Tibial artery (tissue), 4 donors: ENCODE measurements at places on chromosomes 2 and 18.

DNA sequence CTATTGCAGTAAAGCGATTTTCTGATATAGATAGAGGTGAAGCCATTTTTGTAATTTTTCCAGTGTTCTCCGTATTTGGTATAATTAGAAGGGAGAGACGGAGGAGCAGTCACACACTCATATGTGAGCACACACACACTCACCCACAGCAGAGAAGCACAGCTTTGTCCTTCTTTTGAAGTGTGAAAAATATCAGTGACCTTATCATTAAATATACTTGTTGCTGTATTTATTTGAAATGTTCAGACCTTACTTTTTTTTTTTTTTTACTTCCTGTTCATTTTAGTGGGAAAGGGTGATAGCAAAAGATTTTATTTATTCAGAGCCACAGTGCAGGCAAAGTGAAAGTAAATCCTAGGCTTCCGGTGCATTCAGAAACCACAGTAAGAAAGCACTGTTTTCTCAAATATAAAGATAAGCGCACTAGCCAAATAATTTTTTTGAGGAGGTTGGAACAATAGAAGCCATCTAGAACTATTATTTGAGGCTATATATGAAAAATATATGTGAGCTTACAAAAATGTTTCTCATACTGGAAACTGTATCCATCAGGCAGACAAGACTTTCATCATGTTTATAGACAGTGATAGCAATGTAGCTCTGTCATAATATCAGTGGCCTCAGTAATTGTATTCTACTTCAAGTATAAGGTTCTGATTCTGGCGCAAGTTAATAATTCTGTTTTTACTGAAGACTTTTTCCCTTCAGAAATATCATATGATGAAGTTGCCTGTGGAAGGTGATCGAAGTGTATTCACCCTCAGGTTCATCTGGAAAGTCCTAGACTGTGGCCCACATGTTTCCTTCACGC lies 37.2 kb downstream of the TSHZ1 start:
- DNase-seq, result no peak

GRCh38 chr2:237179161-237179560 lies 93.5 kb downstream of the COPS8 start:
- DNase-seq, result no peak

GRCh38 chr2:238854246-238854645 lies 6.4 kb downstream of the TWIST2 start:
- no peak for DNase-seq

DNA sequence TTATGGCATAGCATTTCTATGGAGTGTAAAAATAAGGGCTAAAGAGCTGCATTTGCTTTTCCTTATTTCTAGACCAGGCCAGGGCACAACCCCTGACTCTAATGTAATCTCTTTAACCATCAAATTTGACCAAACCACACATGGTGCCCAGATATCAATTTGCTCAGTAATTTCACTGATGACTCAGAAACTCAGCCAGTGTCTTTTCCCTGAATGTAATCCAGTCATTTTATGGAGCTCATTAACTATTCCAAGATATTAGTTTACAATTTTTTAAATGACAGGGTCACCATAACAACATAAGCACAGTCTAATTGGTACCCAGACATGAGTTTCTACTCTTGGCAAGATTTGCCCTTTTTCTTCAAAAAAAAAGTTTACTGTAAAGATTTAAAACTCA lies 270.8 kb upstream of the AGAP1 start:
- no peak for DNase-seq
